Stimulated activated naive CD8-positive, alpha-beta T cell treated with anti-CD3 and anti-CD28 coated beads, Interleukin-15, Interleukin-2, amounts not matched to agents 100 U/mL and 50 U/mL, for 24 hours (primary cell): ENCODE measurements at places on chromosomes 7 and 10.

- DNase-seq = peak; percentile 75
Measured at GRCh38 chr7:2477447-2478398, 1.5 kb upstream of the GRIFIN start.

- DNase-seq = peak; percentile 4
Measured at GRCh38 chr10:43226851-43227845, 39.7 kb downstream of the RASGEF1A start.

- no peak for DNase-seq
Measured at GRCh38 chr7:64574540-64575099, 11.7 kb upstream of the ZNF680 start.

DNA sequence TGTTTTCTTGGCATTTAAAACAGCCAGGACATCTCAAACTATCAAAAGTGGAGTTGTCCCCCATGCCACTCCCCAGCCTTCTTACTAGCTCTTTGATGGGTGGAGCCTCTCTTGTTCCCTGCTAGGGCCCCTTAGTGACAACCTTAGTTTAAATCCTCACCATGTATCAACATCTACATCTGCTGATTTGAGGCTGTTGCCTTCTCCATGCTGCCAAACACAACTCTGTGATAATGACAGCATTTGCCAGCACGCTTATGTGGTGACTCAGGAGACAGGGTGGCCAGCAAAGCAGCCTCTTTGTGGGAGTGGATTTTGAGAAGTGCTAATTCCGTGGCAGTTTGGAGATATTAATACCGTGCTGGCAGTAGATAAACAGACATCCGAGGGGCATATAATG lies 145.4 kb downstream of the LRRC4 start:
- DNase-seq = no peak

DNA sequence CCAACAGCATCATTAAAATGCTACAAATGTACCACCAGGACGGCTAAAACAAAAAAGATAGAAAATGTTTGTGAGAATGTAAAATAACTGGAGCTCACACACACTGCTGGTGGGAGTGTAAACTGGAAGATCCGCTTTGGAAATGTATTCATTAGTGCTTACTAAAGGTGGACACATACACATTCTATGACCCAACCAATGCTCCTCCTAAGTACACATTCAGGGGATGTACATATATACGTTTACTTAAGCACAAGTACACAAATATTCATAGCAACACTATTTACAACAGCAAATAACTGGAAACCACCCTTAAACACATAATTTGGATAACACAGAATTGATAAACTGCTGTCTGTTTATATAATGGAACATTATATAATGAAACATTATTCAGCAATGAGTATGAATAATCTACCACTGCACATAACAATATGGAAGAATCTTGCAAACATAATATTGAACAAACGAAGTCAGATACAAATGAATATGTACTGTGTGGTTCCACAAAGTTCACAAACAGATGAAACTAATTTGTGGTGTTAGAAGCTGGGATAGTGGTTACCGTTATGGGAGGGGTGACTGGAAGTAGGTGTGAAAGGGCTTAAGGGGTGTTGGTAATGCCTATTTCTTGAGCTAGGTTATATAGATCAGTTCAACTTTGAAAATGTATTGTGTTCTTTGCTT lies 52.1 kb downstream of the STRA8 start:
- DNase-seq = no peak

DNA sequence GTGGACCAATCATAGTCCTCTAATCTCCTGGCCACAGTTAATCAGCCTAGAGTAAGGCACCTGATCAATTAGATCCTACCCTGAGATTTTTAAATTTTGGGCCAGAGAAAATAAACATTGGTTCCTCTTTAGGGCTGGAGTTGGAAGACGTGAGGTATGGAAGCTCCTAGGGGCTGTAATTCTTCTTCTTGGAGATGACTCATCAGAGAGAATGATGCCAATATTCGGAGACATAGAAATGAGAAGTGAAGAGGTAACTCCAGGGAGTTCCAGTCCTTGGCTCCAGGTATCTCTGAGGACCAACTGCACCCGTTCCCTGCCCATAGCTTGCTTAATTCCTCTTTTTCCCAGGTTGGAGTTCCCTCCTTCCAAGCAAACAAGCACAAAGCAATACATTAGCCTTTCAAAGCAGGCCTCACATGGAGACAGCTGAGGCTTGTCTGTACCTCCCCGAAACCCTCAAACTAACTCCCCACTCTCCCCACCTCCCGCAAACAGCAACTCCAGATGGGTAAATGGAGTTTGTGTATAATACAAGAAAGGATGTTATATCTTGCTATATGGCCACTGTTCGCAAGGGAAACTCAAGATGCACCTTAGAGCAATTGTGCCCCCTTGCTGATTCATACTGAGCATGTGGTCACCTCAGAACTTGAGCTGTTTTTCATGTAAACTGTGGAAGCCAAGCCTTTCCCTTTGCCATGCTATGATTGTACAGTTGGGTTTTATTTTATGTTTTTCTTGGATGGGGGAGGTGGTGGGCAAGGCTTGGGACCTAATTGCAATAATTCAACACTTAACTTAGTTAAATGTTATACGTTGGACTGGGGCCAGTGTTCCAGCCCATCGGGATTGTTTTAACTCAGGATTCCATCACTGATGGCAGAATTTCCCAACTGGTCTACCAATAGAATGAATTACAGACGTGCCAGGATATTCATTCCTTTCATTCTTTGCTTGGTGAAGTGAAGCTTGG lies 29.3 kb downstream of the PIK3AP1 start:
- DNase-seq = no peak

DNA sequence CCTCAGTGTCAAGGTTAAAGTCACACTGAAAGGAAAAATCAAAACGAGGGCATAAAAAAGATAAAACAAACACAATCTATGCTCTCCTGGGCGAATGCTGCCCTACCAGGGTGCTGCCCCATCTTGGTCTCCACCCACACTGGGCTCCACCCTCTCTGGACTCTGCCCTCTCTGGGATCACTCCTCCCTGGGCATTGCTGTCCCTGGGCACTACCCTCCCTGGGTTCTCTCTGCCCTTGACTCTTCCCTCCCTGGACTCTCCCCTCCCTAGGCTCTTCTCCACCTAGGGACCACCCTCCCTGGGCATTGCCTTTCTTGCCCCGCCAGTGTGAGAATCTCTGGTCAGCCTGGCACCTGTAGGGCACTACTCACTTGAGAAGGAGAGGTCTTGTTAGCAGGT lies 8.6 kb downstream of the GDF2 start:
- DNase-seq = no peak

- DNase-seq = no peak
Measured at GRCh38 chr10:114174695-114175188, 739 bp upstream of the CCDC186 start.

- no peak for DNase-seq
Measured at GRCh38 chr10:30788307-30788706, 158.8 kb upstream of the LYZL2 start.

DNA sequence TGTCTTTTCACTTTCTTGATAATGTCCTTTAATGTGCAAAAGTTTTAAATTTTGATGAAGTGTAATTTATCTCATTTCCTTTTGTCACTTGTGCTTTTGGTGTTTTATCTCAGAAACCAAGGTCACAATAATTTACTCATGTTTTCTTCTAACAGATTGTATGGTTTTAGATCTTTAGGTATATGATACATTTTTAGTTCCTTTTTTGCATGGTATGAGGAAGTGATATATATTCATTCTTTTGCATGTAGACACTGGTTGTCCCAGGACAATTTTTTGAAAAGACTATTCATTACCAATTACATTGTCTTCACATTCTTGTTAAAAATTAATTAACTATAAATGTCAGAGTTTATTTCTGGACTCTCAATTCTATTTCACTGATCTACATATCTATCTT lies 39.8 kb upstream of the GPR22 start:
- no peak for DNase-seq

- DNase-seq = no peak
Measured at GRCh38 chr7:41305001-41305400, 397.9 kb downstream of the INHBA start.

DNA sequence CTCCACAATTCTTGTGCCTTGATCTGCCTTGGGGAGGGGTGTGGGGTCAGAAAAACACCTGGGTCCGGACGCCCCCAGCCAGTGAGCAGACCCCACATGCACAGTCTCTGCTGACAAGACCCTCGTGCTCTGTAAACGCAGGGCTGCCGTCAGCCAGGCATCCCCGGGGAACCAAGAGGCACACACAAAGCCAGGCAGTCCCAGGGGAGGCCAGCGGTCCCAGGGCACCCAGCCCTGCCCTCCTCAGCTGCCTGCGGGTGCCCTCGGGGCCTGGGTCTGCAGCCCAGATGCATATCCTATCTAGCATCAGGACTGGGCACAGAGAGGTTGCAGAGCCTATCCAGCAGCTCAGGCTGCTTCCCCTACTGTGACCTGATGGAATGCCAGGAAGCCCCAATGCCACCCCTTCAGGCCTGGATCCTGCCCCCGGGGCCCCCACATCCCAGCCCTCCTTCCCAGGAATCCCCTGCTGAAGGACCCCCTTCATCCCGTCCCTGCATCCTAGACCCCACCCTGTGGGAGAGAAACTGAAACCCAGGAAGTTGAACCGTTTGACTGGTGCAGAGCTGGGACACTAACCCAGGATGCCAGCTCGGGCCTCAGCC lies 92.4 kb downstream of the MICALL2 start:
- DNase-seq = no peak

DNA sequence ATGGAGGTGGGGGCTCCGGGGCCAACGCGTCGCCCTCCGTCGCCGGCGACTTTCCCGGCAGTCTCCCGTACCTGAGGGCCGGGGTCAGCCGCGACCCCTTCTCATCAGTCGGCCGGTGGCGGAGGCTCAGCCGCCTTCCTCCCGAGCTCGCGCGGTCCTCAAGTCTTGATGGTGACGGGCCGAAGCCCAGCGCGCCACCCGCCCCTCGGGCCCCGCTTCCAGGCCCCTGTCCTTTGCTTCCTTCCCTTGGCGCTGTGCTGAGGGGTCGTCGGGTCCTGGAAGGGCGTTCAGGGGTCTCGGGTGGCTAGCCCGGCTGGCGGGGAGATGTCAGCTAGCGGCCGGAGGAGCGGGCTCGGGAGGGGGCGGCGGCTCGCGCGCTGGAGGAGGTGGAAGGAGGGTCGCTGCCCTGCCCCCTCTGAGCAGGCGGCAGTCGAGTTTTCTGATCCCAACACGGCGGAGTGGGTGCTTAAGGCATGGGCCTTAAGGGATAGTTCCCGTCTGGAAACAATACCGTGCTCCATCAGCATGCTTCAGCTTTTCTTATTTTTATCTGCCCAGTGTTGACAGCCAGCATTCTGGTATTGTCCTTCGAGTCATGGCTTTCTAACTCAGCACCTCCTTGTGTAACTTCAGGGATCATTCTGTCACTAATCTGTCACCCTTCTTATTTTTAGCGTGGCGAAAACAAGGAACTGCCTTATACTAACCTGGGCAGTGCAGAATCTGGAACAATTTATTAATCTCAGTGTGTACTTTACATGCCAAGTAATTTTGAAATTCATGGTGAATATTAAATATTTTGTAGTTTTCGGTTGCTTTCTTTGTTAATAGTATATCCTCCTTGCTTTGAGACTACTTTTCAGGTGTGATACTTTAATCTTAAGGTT lies 748 bp downstream of the PHTF2 start:
- DNase-seq = peak; percentile 44

- no peak for DNase-seq
Measured at GRCh38 chr7:76427635-76428034, 2.9 kb downstream of the ZP3 start.

DNA sequence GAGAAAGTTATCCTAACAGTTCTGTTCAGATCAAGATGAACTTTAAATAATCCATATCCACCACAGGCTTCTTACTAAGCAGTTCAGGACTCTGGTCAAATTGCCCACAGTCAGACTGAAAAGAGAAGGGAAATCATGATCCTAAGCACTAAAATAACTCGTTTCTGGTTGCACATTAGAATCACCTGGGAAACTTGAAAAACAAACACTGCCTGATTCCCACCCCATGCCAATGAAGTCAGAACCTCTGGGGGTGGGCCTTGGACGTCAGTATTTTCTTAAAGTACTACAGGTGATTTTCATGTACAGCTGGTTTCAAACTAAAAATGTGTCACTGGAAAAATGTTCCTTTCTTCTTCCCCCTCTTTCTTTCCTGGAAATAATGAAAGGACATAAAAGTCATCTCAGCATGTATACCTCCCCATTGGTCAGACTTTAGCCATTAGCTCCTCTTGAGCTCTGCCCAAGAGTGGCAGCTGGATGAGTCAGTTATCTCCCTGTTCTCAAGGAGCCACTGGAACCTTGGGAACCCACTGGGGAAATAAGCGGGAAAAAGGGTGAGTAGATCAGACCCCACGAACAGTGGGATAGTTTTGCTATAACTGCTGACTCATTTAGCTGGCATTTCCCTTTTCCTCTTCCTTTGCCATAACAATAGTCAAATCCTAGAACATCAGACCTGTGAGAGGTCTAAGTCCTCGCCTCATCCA lies 75.3 kb upstream of the IL6 start:
- no peak for DNase-seq

DNA sequence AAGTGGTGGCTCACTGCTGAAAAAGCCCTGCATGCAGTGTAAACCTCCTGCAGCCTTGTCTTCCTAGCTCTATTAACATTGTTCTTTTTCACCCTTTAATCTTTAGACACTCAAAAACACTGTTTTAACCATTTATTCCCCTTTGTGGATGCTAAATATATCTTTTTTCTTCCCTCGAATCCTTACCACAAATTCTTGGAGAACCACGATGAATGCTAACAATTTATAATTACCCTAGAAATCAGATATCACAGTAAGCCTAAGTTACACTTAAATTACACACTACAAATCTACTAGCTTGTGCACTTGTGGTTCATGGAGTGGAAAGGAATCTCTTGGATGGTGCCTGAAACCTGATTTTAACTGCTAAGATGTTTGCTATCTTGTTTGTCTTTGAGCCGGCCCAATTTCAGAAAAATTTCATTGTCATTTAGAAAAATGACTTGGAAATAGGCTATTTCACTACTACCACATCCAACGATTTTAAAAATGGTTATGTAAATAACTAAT lies 125.1 kb upstream of the NOBOX start:
- DNase-seq = no peak

- DNase-seq = no peak
Measured at GRCh38 chr10:52649511-52649910, 123.1 kb downstream of the MBL2 start.

GRCh38 chr7:134905375-134905774 lies 80.9 kb upstream of the AGBL3 start:
- no peak for DNase-seq

DNA sequence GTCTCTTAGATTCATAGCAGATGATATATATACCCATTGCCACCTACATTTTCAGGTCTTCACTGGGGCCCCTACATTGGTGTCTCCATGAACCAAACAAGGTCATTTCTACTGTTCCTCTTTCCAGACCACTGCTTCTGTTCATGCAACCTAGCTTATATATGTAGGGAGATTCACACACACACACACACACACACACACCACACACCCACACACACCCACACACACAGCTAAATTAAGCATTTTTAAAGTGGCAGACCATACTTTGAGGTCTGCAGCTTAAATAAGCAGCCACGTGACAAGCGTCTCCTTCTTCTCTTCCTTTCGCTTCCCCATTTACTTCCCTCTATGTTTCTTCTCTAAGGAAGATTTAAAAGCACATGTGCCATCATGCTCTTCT lies 70.0 kb upstream of the CC2D2B start:
- DNase-seq = peak; percentile 13

GRCh38 chr7:55553024-55553345 lies 19.3 kb downstream of the VOPP1 start:
- DNase-seq = no peak
